ENCODE measurements at places on chromosomes 3 and 15.

- DNase-seq, result peak; percentile 32
These were observed 2.7 kb upstream of the NR2E3 start for GRCh38 chr15:71807691-71808091.

DNA sequence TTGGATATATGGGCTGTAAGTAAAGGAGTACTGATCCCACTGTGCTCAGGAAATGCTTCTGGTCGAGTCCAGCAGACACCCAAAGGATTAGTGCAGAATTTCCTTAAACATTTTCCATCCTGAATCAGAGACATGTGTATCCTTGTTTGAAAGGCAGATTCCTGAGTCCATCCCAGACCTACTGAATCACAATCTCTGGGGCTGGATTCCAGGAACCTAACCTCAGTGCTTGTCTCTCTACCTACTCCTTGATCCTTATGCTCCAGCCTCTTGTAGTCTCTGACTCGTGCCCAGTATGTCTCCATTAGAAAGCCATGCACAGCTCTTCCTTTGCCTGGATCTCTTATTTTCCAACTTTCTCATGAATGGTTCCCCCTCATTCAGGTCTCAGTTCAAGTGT, 585.8 kb downstream of the NLGN1 start:
- DNase-seq, result no peak

DNA sequence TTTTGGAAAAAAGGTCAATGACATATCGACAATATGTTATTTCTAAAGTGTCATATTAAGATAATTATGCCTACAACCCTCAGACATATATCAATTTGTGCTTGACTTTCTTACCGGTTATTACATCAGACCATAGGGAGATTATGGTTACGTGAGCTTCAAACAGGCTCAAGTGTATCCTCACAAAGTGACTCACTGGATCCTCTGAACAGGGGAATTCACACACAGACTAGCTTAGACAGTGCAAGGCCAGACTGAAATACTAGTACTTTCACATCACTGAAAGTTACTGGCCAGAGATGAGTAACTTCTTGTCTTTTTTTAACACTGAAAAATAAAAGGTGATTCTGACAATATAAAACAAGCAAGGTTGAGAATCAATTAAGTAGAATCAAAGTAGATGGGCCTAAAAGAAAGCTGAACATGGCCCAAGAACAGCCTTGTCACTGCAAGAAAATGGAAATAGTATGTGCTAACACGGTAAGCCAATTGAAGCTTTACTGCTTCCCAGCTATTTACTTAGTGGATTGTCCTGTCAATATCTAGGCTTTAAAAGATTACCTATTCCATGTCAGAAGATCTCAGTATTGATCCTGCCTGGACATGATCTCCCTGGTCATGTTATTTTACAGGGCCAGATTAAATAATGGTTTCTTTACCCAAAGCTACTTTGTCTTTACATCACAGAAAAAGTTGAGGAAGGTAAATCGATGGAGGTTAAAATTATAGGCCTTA, 848.6 kb downstream of the ROBO1 start:
- DNase-seq, result peak; percentile 80

- DNase-seq, result no peak
These were observed 211.7 kb upstream of the ZPLD1 start for GRCh38 chr3:102223132-102223531.

DNA sequence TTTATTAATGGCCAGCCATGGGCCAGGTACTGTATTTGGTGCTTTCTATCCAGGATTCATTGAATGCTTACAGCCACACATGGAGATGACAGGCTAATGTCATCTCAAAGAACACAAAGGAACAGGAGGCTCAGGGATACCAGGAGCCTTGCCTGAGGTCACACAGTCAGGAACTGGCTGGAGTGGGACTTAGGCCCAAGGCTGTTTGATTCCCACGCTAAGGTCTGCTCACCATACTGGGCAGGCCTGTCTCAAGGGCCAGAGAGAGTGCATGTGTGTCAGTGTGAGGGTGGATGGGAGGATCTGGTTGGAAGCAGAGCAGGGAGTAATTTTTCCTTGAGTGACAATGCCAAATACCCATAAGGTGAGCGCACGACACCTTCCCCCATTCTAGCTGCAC, 37.6 kb downstream of the EPHB3 start:
- DNase-seq, result no peak

DNA sequence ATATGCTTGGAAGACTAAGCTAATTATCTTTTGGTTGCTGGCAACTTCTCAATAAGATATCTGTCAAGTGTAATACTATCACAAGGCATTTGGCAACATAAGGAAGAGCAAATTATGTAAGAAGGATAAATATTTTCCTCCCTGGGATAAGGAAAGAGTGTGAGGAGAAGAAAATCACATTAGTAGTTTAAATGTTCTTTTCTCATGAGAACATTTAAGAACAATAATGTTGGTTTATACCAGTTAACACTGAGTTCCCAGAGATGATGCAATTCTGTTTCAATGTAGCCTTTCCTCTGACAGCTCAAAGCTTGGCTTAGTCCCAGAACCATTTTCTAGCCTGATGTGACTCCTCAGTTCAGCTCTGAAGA, 66.1 kb upstream of the NPHP3 start:
- peak; percentile 85 for DNase-seq

GRCh38 chr15:75235760-75236729, 22.1 kb upstream of the GOLGA6C start:
- DNase-seq, result no peak

DNA sequence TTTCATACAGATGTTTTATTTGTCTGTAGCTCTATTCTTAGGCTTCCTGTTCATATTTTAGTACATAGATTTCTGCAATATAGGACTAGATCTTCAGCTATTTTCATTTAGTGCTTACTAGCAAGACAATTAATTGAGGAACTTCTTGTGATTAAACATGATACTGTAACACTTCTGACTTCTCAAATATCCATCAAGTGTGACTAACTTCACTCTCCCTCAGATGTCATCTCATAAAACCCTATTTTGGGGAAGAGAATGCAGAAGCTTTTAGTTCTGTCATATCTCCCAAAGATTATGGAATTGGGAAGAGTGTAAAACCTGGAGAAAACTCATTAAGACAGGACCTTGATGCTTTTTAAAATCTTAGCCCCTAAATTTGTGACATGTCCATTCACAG, 28.6 kb upstream of the GOLIM4 start:
- no peak for DNase-seq

DNA sequence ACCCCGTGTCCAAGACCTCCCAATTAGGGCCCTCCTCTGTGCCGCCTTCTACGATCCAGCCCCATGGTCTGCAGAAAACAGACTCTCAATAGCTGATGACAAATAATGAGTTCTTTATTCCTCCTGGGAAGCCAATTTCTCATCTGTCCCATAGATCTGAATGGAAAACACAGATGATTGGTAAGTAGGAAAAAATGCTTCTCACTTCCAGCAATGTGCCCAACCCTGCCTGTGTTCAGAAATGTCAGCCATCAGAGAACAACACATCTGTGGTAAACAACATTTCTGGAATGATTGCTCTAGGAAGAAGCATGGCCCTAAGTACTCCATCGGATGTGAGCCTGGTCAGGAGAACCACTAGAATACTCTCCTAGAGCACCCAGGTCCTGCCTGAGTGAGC, 240.5 kb upstream of the HES1 start:
- no peak for DNase-seq

DNA sequence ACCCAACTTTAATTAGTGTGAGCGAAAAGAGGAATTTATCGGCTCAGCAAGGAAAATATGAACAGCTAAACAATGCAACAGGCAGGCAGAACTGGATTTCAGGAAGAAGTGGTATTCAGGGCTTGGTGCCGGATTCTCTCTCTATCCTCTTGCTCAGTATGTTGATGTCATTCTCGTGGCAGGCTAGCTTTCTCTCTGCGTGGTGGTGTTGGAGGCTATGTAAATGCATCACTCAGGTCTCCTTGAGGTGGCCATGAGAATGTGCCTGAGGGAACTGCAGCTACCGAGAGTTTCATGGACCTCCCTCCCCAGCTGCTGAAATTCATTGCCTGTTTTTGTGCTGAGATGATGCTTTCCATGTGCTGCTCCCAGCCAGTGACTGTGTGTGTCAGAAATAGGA, 18.3 kb upstream of the SYN2 start:
- DNase-seq, result no peak

DNA sequence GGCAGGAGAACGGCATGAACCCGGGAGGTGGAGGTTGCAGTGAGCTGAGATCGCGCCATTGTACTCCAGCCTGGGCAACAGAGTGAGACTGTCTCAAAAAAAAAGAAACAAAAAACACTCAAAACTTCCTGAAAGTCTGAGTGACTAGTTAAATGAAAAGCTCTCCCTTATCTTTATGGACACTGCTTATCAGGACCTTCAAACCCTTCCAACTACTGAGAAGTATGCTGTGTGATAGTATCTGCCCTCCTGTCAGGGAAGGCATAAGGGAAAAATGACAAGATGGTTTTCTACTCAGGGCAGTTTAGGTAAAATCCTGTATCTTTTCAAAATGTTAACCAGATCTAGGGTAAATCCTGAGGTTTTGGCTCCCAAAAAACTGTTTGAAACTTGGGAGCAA, 21.8 kb downstream of the EMC7 start:
- DNase-seq, result no peak

- DNase-seq, result no peak
These were observed 581.4 kb upstream of the TBL1XR1 start for GRCh38 chr3:177778633-177779032.
